ENCODE measurements at places on chromosomes 6 and 20.

GRCh38 chr6:134346932-134347545 lies 29.1 kb upstream of the SGK1 start:
- no peak for DNase-seq

DNA sequence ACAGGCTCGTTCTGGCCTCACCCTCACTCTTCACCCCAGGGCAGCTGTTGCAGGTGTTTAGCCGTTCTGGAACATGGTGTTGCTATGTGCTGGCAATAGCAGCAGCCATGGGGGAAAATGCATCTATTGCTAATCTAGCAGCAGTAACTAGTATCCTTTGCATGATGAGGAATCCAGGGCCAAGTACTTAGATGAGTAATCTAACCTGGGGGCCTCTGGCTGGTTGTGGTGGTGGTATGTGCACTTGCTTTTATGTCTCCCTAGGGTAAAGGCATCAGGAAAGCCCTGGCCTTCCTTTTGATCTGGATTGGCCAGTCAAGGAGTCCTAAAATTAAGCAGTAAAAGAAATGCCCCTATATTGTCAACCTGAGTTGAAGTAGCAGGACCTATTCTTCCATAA lies 594.5 kb upstream of the MAP3K7 start:
- no peak for DNase-seq

- no peak for DNase-seq
These were observed 1.1 kb downstream of the PCSK2 start for GRCh38 chr20:17227669-17228623.

DNA sequence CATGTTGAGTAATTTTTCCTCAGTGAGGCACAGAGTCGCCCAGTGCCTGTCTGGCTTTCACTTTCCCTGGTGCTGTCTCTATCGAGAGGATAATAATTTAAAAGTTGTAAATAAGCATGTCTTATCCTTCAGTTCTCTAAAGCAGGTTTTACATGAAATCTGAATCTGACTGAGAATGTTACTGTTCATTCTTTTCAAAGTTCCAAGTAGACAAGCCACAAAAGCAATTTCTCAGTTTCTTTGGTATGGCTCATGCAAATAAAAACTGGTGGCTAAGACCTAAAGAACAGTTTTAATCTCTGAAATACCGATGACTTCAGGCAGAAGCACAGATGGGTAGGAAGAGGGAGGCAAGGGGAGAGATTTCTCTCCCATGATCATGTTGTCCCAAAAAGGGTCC lies 87.6 kb upstream of the GCM1 start:
- DNase-seq, result no peak

GRCh38 chr6:136525586-136526195 lies 24.5 kb downstream of the MAP7 start:
- DNase-seq, result no peak

GRCh38 chr20:25320035-25320800 lies 70.4 kb downstream of the ABHD12 start:
- DNase-seq, result no peak

- DNase-seq, result no peak
These were observed 20.4 kb upstream of the TMEM242 start for GRCh38 chr6:157343732-157344131.

- no peak for DNase-seq
These were observed 2.1 kb downstream of the ZNF341 start for GRCh38 chr20:33733654-33734576.

GRCh38 chr20:33688938-33689424 lies 2.8 kb upstream of the E2F1 start:
- DNase-seq, result no peak

GRCh38 chr6:86017236-86017635 lies 374.6 kb upstream of the SYNCRIP start:
- no peak for DNase-seq

- DNase-seq, result no peak
These were observed 77.9 kb downstream of the MRPL14 start for GRCh38 chr6:44049163-44049988.

DNA sequence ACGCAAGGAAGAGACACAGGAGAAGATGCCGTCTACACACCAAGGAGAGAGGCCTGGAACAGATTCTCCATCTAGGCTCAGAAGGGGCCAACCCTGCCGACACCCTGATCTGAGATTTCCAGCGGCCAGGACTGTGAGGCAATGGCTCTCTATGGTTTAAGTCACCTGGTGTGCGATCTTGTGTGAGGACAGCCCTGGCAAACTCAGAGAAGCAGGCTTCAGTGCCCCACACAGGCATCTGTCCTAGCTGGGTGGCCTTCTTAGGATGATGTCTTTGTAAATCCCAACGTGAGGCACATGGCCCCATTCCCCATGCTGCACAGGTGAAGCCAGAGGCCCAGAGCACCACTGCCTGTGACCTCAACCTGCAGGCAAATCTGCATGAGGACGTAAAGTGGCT lies 87.6 kb upstream of the FRMD1 start:
- DNase-seq, result no peak

- DNase-seq, result no peak
These were observed 850.5 kb upstream of the MAP3K7 start for GRCh38 chr6:91437315-91437729.

- no peak for DNase-seq
These were observed 14.9 kb upstream of the STAU1 start for GRCh38 chr20:49203011-49203410.

GRCh38 chr6:143581835-143582480 lies 70.4 kb upstream of the FUCA2 start:
- no peak for DNase-seq

- no peak for DNase-seq
These were observed 91.1 kb upstream of the OPRM1 start for GRCh38 chr6:153947808-153948447.

DNA sequence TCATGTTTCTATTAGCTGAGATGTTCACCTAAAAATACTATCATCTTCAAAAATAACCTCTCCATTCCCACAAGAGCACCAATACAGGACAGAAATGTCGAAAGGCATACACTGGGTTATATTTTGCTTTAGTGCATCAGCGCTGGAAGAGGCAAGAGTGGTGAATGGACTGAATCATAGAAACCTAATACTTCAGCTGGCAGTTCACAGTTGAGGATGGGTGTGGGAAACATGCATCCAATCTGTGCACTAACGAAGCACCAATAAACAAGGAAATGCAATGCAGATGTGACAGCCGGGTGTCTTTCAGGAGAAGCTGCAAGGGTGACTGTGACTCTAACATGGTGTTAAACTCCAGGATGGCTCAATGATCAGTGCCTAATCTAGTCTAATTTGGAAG lies 365.8 kb downstream of the ESR1 start:
- DNase-seq, result no peak

DNA sequence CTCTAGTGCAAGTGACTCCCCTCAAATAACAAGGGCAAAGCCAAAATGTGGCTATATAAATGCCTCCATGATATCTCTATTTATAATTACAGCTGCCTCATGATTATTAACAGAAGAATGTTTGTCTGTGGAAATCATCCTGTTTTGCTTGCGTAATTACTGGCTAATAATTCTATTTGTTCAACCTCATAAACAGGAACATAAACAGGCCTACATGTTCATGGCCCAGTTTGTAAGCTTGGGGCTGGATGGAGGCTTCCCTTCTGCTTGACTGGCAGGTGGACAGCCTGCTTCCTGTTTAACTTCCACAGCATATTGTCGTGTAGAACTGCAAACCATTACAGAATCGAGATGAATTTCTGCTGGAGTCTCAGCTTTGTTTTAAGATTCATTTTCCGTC lies 766.0 kb upstream of the MAP3K7 start:
- DNase-seq, result no peak

DNA sequence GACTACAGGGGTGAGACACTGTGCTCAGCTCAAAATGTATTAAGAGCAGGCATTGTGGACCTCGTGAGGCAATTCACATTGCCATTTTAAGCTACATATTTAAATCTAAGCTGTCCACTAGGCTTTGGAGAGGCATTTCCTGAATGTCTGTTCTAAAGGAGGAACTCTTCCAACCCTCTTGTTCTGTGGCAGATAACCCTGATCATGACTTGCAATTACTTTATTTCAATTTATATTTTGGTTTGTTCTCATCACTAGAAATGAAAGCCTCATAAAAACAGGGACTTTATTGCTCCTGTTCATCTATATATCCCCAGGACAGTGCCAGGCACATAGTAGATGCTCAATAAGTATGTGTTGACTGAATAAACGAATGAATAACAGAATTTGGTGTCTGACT lies 84.0 kb upstream of the SALL4 start:
- DNase-seq, result no peak

DNA sequence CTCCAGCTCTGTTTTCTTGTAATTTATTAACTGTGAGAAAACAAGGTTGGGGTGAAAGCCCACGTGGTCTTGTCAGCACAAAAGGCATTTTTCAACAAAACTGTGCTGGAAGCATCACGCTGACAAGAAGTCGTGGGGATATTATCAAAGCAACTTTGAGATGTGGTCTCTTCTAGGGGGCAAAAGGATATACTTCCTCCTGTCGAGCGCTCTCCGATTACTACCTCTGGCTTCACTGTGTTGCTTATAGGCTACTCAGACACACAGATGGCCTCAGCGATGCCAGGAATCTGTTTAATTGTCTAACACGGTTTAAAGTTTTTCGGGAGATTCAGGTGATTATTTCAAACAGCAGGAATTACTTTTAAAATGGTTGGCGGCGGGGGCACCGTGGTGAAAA lies 275.9 kb upstream of the SOX4 start:
- no peak for DNase-seq

DNA sequence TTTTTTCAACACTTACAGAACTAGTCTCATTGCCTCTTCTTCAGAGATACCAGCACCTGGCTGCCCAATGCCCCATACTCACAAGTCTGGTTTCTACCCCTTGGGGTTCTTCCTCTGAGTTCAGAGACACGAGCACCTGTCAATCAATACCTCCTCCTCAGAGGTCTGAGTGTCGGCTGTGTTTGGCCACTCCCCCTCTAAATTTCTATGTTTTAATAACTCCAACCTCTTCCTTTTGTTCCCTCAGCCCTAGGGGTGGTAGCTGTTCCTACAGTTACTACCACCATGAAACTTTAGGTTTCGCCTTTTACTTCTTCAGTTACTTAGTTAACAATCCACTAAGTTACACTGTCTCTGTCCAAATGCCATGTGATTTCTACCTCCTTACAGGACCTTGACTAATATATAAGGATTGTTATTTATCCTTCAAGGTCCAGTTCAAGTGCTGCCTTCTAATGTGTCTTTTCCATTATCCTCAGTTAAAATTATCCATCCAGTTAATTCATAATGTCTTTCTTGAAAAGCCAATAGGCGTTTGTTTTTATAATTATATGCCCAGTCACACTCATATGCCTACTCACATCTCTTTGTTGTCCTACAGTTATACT lies 14.6 kb upstream of the PHF20 start:
- peak; percentile 25 for DNase-seq

DNA sequence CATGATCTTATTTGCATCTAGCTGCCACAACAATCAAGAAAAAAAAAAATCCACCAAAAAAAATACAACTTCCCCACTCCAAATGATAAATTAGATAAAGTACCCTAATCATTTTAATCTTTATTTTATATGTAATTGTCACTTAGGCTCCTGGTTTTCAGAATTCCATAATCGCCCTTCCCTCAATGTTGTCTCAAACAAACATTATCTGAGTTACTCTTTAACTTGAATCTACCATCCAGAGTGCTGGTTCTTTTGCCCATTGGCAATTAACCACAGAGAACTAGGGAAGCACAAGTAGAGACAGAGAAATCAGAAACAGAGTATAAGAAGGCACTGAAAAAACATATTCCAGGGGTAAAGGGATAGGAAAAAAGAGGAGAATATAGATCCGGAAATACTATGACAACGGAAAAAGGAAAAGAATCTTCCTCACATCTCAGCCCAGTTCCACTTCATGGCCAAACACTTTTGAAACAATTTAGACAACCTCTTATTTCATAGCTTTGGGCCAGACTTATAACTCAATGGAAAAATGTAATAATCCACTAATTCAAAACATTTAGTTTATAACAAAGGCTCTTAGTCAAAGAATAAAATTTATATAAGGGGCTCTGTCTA lies 861 bp upstream of the NHSL1 start:
- DNase-seq, result no peak

DNA sequence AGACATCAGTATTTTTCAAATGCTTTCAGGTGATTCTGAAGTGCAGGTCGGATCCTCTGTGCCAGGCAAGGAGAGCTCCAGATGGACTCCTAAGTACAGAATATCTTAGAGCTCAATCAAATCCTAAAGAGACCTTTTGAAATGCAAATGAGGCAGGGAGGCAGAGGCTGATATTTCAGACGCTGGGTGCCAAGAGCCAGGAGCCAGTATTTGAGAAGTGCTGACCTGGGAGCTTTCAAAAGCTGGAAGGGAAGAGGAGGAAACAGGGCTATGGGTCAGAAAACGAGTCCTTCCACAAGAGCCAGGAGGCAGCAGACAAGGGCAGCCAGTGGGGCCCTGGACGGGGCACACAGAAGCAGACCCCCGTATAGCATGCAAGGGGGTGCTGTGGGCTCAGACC lies 46.1 kb upstream of the DSN1 start:
- DNase-seq, result no peak

- DNase-seq, result no peak
These were observed 8.2 kb downstream of the KCNK5 start for GRCh38 chr6:39221115-39221514.

DNA sequence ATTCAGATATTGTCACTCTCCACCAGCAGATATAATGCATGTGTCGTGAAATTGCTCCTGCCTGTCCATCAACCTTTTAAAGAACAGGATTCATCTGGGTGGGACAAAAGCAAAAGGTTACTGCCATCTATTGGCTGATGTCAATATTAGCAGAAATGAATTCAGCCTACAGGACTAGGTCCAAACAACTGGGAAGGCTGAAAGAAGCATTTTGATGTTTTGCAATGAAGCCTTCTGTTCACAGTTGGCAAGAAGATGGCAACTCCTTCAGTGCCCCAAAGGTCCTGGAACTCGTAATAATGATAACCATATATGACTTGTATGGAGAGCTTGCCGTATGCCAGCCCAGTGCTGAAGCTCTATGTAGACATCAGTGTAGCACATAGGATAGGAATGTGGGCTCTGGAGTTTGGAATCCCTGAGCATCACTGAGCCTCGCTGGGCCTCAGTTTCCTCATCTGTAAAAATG lies 7.5 kb downstream of the BCAS1 start:
- DNase-seq, result no peak

DNA sequence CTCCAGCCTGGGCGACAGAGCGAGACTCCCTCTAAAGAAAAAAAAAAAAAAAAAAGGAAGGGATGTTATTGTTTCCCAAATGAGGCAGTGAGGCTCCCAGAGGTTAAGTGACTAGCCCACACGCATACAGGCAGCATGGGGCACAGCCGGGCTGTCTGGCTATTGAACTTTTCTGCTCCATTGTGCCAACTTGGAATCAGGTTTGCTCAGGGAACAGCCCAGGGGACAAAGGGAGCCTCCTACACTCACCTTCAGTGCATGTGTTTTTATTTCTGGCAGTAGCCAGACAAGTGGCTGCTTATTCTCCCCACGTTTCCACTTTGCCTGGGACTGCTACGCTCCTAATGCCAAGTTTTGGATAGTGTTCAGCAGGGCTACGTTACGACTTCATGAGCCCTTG lies 10.7 kb downstream of the ETV7 start:
- no peak for DNase-seq
